ENCODE measurements at places on chromosomes 1 and 21.

DNA sequence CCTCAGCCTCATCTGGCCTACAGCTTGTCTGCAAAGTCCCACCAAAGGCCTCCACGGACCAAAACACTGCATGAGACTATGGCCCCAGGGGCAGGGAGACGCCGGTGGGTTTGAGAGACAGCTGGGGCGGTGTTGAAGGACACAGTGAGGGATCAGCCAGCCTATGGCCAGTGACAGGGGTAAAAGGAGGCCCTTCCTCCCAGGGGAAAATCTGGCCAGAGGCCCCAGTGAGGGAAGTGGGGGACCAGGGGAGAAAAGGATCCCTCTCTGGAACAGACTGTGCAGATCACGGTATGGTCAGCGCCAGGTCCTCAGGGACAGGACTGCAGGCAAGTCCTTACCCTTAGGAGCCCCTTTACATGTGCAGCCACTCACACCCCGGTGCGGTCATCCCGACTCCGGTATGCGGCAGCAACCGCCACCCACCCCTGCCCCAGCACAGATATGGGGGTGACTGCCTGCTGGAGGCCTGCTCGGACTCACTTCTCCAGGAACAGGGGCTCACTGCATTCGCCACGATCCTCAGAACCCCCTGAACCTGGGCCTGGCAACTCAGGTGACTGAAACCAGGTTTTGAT, 1.3 kb downstream of the CERS2 start:
- no peak for DNase-seq

GRCh38 chr21:26881504-26882228, 36.5 kb upstream of the ADAMTS1 start:
- DNase-seq, result no peak

DNA sequence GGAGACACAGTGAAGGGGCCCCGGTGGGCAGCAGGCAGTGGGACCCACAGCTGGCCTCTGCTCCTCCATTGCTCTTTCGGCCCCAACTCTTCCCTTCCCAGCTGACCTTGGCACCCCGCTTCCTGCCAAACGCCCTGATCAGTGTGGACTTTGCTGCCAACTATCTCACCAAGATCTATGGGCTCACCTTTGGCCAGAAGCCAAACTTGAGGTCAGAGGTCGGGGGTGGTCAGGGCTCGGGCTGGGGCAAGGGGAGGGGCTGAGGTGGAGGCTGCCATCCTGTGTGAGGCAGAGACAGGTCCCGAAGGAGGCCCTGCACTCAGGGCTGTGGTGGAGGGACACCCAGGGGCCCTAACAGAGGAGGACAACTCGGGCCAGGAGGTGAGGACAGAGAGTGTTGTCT, 13.7 kb downstream of the PODN start:
- DNase-seq, result no peak

DNA sequence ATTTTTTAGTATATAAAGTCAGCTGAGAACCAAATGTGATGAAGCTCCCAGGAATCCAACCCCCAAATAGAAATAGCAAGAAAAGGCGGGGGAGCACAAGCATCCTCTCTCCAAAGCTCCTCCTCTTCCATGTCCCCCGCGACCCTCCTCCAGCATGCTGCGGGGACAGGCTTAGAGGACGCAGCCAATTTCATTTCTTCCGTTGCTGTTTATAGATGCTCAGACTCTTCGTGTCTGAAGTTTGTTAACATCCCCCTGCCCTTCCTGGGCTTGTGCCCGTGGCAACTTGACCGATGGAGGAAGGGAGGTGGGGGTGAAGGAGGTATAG, 754 bp upstream of the NPPA start:
- DNase-seq, result no peak

GRCh38 chr1:198160946-198161614, 4.3 kb downstream of the NEK7 start:
- no peak for DNase-seq

GRCh38 chr1:172321451-172321850, 99.0 kb upstream of the C1orf105 start:
- DNase-seq, result no peak

GRCh38 chr21:21165063-21165645, 166.9 kb downstream of the NCAM2 start:
- no peak for DNase-seq

DNA sequence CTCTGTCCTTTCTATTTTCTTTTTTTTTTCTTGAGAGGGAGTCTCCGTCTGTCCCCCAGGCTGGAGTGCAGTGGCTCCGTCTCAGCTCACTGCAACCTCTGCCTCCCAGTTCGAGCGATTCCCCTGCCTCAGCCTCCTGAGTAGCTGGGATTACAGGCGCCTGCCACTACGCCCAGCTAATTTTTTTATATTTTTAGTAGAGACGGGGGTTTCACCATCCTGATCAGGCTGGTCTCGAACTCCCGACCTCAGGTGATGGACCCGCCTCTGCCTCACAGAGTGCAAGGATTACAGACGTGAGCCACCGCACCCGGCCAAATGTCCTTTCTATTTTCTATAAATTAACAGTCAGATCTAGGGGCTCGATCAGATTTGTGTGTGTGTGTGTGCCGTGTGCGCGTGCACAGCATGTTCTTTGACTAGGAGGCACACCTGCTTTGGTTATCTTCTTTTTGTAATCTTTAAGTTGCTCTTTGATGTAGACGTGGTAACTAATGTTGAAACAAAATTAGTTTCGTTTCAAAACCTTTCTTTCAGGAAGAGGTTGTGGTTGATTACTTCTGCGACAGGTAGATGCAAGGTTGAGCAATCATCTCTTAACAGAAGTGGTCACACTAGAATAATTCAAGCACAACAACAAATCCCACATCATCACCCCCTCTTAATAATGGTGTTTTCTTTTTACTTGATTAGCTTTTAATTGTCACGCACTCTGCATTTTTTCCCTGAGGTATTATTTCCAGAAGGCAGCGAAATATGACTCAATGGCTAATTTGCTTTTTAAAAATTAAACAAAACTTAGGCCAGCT, 779 bp upstream of the DEGS1 start:
- DNase-seq, result peak; percentile 79

GRCh38 chr21:27268290-27268689, 301.4 kb upstream of the ADAMTS5 start:
- DNase-seq, result no peak

GRCh38 chr1:11188858-11189451, at the start of gene ANGPTL7:
Gene ANGPTL7 (plus strand): TSS chr1:11189355. CDS start chr1:11189580, 225 bp downstream.
- DNase-seq, result no peak

GRCh38 chr1:200917291-200917817, 22.7 kb downstream of the INAVA start:
- no peak for DNase-seq

- no peak for DNase-seq
Observed at GRCh38 chr1:159187033-159187432, 15.6 kb downstream of the CADM3 start.

GRCh38 chr1:56574794-56575193, 4.6 kb downstream of the PLPP3 start:
- no peak for DNase-seq

DNA sequence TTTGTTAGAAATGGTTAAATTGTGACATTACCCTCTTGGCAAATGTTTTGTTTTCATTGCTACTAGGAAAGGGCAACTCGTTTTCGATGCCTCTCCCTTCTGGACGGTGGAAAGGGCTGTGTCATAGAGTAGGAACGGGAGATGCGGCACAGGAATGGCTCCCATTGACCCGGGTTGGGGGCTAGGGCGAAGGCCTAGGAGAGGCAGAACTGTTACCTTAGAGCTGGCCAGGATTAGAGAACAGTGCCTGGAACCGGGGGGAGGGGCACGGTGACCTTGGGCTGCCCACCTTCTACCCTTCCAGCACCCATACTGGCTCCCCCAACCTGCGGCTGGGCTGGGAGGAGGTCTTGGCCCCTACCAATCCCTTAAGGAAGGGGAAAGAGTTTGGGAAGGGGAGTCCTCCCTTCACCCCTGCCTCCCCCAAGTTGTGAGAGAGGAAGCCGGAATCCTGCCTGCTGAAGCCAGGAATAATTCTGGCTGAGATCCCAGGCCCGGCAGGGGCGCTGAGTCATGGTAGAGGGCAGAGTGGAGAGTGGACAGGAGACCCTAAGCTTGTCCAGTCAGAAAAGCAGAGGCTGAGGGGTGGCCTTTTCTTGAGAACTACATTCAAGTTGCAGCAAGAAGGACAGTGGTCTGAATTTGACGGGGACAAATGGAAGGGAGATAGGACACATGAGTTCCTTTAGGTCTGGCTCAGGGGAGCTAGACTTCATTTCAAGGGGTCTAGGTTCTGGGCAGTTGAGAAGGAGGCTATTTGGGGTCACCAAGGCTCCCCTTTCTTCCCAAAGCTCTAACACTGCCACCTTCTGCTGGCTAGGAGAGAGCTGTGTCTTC, 8.2 kb downstream of the LMNA start:
- peak; percentile 34 for DNase-seq

DNA sequence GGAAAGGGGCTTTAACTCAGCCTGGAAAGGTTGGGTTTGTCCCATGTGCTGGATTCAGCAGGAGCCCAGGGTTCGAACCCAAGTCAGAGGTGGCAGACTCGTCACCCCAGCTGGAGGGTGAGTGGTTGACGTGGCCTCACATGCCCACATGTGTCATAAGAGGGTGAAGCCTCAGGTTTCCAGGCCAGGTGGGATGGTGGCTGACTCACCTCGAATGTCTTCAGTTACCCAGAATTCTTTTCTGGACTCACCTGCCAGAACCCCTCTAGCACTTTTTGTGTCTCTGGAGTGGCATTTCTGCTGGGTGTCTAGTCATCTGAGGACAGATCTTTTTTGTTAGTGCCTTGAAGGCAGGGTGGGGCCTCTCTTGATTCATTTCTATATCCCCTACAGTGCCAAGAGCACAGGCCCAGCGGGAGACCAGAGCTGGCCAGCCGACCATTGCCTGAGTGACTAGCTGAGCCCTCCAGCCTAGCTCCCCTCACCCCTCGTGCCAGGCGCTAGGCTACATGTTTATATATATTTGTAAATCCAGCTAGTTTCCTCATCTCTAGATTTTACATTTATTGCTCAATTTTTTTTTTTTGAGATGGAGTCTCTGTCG, 28.1 kb downstream of the IL6R start:
- DNase-seq, result no peak

- DNase-seq, result no peak
Observed at GRCh38 chr1:190478149-190479049, 735 bp upstream of the BRINP3 start.

- no peak for DNase-seq
Observed at GRCh38 chr1:78440381-78440793, 50.4 kb upstream of the PTGFR start.

GRCh38 chr1:207314816-207315215, 6.7 kb upstream of the CD55 start:
- no peak for DNase-seq

GRCh38 chr1:162728573-162728972, 61.9 kb upstream of the HSD17B7 start:
- no peak for DNase-seq

GRCh38 chr1:231219422-231220401, 21.3 kb upstream of the GNPAT start:
- DNase-seq, result no peak

- no peak for DNase-seq
Observed at GRCh38 chr1:151970626-151971025, 23.0 kb downstream of the S100A10 start.

DNA sequence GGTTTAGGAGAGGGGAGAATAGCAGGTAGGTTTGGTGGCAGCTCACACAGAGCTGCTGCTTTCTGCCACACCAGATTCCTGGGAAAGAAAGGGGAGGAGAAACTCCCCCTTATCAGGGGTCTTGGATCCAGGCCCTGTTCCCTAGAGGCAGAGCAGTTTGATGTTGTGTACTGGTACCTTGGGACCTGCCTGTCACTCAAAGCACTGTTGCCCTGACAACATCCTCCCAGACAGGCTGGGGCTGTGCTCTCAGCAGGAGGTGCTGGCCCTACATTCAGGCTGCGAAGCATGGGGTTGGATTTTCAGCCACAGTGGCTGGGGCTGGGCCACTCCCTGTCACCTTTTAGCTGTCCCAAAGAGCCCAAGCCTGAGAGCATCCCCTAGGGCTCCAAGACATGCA, 188.0 kb downstream of the GRIK3 start:
- DNase-seq, result no peak

DNA sequence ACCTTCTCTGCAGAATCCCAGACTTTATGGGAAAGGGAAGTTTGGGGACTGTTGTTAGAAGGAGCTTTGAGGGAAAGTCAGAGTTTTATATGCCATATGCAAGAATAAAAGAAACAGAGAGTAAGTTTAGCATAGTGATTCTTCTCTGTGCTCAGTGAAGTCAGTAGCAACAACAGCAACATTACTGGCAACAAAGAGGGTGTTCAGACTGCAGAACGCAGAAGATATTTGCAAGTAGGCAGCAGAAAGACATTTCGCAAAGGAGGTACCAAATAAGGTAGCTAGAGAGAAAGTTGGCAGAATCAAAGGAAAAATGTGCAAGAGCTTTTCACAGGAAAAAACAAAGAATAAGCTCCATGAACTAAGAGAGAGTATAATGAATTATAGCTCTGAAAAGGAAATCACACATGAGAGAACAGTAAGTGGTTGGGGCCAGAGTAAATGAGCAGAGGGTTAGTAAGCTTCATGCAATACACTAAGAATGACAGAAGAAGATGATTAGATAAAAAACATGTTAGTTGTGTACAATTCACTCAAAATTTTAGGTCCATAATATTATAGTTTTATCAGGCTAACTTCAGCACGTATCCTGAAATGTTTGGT, 98.1 kb downstream of the NEGR1 start:
- DNase-seq, result no peak

GRCh38 chr1:219812491-219813203, 115.7 kb downstream of the SLC30A10 start:
- no peak for DNase-seq

DNA sequence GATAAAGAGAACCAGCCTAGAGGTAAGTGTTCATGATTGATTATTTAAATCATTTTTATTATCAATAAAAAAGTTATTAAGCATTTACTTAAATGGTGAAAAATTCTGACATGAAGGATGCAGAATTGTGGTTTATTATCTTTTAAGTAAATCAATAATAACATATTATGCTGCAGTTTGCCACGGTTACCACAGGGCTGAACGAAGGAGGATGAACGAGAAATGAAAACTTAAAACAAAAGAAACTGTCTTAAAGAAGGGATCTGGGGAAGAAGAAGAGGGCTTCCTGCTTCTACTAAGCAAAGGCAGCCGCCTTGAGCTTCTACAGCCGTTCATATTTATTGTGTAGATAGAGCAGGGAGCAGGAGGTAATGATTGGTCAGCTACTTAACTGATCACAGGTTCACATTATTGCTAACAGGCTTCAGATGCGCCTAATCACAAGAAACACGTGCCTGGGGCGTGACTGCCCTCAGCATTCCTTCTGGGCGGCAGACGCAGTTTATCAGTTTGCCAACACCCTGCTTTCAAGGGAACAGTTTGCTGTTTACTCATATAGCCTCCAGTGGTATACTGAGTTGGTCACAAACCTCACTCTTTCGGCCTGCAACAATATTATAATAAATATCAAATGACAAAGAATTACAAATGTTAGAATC, 5.8 kb upstream of the FNBP1L start:
- no peak for DNase-seq

GRCh38 chr1:87135329-87135712, 193.4 kb upstream of the LMO4 start:
- DNase-seq, result no peak

Data from CD4-positive, alpha-beta T cell treated with Interleukin-12 subunit alpha and Interleukin-12 subunit beta, for 1 hour (primary cell).